HuH-7.5 (cell line): ENCODE measurements at places on chromosomes 1 and 21.

- DNase-seq: no peak
Observed at GRCh38 chr1:30885570-30886522, 22.7 kb downstream of the SDC3 start.

- no peak for DNase-seq
Observed at GRCh38 chr1:115430441-115431158, 92.6 kb upstream of the NGF start.

- DNase-seq: no peak
Observed at GRCh38 chr1:152169366-152170025, 10.5 kb upstream of the RPTN start.

DNA sequence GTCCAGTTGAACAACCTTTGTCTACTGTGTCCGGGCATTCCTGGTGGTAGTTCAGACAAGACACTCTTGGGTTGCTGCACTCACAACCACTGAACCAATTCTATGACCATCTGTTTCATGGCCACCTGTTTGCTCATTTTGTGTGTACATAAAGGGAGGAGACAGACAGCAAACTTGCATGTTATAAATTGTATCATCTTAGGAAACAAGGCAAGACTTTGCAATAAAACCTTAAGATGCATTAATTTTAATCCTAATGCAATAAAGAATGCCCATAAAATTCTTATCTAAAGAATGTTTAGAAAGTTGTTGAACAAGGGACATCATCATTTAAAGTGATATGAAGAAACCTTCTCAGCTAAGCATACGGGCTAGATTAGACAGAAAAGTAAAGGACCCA, 34.8 kb downstream of the ADAM30 start:
- no peak for DNase-seq

- DNase-seq: no peak
Observed at GRCh38 chr21:22250355-22250754, 1252.1 kb downstream of the NCAM2 start.

- DNase-seq: no peak
Observed at GRCh38 chr1:25192154-25192553, 40.1 kb downstream of the SYF2 start.

DNA sequence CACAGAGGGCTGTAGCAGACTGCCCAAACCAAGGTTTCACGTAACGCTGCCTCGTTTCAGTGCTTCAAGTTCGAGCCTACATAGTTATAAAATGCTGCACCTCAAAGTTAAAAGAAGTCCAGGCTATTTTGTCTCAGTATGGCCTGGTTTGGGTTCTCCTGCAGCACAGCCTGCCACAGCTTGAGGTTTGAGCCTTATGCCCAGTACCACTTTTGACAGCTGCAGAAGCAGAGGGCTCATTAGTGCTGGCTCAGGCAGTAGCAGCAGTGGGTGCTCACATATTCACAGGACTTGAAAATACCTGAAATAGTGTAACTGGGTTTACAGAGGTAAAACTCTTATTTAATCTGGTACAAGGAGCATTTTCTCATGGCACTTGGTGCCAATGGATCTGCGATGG, 15.3 kb downstream of the SPATA46 start:
- no peak for DNase-seq

DNA sequence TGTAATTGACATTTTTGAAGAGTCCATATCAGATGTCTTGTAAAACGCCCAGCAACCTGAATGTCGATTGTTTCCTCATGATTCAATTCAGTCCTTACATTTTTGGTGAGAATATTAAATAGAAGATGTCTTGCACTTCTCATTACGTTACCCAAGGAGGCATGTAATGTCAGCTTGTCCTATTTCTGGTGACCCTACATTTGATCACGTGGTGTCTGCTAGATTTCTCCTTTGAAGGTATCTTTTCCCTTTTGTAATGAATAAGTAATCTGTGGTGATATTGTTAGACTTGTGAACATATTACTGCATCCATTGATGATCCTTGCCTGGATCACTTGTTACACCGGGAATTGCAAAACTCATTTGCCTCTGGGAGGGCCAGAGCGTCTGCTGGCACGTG, 87.6 kb upstream of the DISP3 start:
- no peak for DNase-seq

GRCh38 chr1:204377800-204378668, 18.3 kb upstream of the PLEKHA6 start:
- DNase-seq: peak; percentile 48

GRCh38 chr1:19160831-19161230, 49.2 kb downstream of the UBR4 start:
- no peak for DNase-seq

- no peak for DNase-seq
Observed at GRCh38 chr1:28512058-28512611, 6.3 kb downstream of the RCC1 start.

DNA sequence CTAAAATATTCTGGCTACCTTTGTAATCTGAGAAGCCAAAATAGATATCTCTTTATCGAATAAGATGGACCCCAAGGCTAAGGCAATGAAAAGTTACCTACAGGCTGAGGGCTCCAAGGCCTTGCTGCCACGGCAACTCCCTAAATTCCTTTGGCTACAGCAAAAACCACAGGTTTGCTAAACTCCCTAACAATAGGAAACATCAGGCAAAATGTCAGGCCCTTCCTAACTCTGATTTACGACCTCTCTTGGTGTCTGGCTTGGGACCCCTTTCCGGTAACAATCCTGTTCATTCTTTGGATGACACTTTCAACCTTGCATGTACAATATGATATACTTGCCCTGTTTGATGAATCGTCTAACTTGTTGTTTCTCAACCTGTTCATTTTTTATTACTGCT, 11.3 kb upstream of the OR2T8 start:
- DNase-seq: no peak

DNA sequence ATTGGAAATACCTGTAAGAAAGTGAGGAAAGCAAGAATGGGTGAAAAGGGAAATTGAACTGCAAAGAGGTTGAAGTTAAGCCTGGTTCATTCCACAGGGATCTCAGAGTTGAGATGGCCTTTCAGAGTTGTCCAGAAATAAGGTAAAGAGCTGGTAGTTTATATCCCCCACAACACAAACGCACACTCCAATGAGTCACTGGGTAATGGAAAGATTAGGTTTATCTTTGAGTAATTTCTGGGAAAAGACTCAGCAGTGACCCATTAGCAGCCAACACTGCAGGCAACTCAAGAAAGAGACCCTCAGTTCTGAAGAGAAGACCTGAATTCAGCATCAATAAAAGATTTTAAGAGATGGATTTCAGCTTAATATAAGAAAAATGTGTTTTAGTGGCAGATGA, 485.5 kb downstream of the PTPRC start:
- DNase-seq: no peak

GRCh38 chr1:223116950-223117349, 26.1 kb downstream of the TLR5 start:
- no peak for DNase-seq

DNA sequence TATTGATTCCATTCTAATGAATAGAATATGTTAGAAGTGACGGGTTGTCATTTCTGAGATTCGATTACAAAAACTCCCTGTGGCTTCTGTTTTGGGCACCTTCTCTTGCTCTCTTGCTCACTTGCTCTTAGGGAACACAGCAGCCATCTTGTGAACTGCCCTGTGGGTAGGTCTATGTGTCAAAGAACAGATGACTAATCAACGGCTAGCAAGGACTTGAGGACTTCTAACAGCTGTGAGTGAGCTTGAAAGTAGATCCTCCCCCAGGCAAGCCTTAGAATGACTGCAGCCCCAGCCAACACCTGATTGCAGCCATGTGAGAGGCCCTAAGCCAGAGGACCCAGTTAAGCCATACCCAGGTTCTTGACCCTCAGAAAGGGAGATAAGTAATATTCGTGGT, 49.3 kb downstream of the AZIN2 start:
- no peak for DNase-seq

DNA sequence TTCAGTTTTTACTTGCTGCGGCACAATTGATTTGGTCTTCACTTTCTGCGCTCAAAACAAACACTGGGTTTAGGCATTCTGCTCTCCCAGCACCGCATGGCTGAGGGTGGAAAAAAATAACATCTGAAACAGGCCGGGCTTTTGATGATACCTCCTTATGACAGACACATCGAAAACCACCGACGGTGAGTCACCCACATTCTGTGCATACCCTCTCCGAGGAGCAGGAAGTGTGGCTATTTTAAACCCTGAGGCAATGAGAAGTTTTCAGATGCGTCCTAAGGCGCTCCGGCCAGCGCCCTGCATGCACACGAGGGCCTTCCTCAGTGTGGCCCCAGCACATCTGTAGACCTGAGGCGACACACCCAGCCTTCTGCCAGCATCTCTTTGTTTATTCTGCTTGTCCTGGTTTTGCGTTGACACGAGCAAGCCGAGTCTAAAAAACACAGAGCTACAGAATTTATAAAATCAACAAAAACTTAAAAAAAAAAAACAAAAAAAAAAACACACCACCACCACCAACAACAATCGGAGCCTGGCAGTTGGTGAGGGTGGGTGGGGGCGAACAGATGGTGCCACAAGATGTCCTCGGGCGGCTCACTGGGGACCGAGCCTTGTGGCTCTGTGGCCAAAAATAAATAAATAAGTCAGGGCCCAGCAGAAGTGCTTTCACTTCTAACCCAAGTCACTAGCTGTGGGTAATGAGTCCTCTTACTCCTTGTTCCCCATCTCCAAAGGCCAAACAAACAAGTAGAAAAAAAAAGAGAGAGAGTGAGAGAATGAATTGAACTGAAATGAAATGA, 162.6 kb upstream of the IRF2BP2 start:
- DNase-seq: no peak

DNA sequence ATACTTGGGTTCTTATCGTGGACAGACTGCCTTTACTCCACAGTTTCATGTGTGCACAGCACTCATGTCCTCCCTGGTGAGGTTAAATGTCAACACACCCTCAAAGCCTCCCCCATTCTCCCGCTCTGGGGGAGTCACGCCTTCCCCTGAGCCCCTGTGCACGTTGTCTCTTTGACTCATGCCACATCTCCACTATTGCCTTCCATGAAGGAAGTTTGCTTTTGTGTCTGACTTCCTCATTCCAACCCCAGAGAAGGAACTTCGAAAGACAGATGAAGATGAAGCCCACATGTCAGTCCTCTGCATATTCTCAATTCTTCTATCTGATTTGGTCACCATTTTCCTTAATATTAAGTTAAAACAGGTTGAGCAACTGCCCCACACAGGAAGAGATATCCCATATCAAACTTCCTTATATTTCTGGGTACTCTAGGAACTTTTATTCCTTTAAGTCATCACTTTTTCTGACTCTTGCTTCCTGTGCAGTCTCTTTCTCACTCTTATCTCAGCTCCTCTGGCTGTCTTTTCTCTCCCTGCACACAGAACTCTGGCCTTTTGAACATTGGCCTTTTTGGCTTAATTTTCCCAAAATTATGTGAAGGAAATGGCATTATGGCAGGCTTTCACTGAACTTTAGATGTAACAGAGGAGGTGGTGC, 41.5 kb downstream of the C4BPA start:
- DNase-seq: no peak

DNA sequence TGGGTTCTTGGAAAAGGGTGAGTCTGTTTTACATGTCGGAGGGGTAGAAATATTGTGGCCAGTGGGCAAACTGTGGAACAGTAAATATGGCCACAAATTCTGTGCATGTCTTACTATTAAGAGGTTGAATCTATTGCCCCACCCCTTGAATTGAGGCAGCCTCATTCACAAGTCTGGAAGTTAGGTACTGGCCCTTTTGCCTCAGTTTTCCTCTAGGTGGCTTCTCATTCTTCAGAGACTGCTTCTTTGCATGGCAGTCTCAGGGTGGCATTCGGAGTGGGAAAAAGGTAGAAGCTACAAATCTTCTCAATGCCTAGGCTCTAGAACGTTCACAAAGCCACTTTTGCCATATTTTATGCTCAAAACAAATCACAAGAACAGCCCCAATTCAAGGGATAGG, 57.2 kb downstream of the SLC9C2 start:
- DNase-seq: no peak

- no peak for DNase-seq
Observed at GRCh38 chr1:236638945-236639344, 34.6 kb upstream of the HEATR1 start.

DNA sequence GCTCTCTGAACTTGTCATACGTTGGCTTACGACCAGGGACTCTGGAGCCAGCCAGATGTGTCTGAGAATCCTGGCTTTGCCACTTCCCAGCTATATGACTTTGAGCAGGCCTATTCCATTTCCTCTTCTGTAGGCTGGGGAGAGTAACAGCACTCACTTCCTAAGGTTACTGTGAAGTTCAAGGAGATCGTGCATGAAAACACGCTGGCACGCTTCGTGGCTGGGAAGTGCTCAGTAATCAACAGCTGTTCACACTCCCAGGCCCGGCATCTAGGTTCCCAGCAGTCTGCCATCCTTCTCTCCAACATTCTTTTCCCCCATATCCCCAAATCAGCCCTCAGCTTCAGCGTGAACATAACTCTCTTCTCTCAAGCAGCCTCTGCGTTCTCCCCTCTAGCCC, 2.0 kb downstream of the ASCL5 start:
- no peak for DNase-seq

DNA sequence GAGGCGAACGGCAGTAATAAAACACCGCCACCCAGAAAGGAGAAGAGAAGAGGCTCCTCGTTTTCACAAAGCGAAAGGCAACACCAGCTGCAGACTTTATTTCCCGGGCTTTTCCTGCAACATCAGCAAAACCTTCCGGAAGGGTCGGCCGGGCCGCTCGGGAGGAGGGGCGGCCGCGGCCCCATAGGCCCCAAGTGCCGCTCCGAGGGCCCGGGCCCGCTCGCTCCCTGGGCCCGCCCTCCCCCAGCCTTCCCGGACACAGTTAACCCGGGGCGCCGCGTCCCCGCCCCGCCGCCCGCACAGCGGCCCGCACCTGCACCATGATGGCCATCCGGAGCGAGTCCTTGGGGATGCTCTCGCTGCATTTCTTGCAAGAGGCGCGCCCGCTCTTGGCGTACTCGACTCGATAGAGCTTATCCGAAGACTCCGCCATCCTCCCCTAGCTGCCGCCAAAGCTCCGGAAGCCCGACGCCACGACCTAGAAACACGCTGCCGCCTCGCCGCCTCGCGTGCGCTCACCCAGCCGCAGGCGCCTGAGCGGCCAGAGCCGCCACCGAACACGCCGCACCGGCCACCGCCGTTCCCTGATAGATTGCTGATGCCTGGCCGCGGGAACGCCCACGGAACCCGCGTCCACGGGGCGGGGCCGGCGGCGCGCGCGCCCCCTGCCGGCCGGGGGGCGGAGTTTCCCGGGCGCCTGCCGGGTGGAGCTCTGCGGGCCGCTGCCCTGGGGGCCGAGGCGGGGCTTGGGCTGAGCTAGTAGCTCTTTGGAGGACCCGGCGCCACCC, at the start of gene PARP1:
Gene PARP1, minus strand, starts transcription at position 597 of the 788 bp plus-strand sequence. Its CDS starts 164 bp downstream, at position 433.
- peak; percentile 88 for DNase-seq

- no peak for DNase-seq
Observed at GRCh38 chr1:43331688-43332087, 5.9 kb upstream of the MPL start.

DNA sequence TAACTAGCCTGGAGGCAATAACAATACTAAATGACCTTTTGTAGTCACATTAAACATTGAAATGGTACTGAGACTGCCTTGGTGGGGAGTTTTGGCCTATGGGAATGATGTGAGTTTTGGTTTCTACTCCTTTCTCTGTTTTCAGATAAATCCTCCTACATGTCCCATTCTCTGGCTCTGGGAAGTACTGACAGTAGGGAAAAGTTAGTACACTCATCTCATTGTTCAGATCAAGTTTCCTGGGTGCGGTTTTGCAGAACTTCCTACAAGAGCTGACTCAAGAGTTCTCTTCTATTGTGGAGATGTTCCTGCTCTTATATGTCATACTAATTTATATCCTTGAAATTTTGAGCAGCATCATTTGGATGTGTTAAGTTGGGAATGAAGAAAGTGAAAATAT, 74.2 kb upstream of the MACF1 start:
- no peak for DNase-seq

- DNase-seq: no peak
Observed at GRCh38 chr1:28278763-28279162, 19.4 kb downstream of the SESN2 start.

GRCh38 chr1:85936470-85936869, 220.1 kb downstream of the COL24A1 start:
- no peak for DNase-seq

GRCh38 chr1:234272656-234273312, 100.5 kb upstream of the COA6 start:
- DNase-seq: no peak
